ENCODE measurements at places on chromosomes 2 and 18.

DNA sequence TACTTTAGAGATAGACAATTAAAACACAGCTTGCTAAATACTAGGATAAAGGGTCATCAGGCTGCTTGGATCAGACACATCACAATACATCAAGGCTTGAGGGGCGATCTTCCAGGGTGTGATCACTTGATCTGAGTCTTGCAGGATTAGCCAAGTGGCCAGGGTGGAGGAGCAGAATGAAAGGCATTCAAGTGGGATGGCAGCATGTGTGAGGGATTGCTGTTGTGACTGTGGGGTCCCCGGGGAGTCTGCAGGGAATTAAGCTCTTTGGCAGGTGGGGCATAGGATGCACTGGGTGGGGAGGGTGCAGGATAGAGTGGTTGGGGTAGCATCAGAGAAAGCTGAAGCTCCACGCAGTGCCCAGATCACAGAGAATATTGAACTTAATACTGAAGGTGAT is 58.0 kb upstream of the TMEM163 start:
- DNase-seq = no peak

DNA sequence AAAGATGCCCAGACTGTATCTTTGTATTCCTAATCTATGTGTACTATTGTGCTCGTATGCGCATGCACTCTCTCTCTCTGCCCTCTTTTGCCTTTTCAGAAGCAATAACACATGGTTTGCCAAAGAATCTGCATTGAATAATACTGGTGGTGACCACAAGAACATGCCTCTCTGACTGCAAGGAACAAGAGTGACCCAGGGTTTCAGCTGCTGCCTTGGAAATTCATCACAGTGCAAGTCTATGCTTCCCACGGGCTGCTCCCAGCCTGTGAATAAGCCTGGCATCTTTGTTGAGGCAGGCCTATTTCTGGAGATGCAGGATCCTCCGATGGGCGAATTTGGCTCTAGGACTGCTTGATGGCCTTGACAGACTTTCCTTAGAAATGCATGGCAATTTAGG is 689.4 kb upstream of the FANCL start:
- DNase-seq = peak; percentile 39

GRCh38 chr2:208415897-208416296 is 9.3 kb downstream of the PTH2R start:
- no peak for DNase-seq

GRCh38 chr18:36675542-36675941 is 153.3 kb downstream of the TPGS2 start:
- DNase-seq = no peak

- DNase-seq = no peak
These were observed 10.6 kb upstream of the ITGB6 start for GRCh38 chr2:160210599-160211138.

GRCh38 chr2:5798084-5798483 is 105.9 kb downstream of the SOX11 start:
- peak; percentile 78 for DNase-seq

DNA sequence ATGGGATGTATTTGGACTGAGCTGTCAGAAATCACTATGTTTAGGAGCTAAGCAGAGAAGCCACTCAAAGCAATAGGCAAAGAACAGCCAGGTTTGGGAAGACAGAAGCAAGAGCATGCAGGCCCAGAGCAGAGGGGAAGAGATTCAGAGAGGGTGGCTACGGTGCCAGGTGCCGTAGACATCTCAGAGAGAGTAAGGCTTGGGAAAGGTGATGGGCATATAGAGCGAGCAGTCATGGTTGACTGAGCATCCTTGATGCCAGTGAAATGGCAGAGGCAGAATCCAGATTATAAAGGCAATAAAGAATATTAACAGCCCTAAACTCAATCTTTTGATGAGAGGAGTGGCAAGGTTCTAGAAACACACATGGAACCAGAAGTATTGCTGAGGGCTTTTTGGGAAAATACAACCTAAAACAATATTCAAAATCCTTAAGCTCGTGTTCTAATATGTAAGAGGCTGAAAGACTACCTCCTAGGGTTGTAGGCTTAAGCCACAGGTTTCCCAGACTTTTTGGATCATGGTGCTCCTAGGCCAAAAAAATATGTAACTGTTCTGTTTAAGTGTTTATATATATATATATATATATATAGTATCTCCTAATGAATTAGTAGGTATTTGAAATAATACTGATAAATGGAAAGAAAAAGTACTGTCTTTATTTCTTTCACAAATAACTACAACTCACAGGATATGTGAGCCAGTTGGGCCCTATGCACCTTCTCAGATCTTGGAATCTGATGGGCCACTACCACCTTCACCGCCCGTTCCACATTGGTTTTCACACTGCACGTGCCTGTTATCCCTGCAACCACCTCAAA is 113.3 kb downstream of the MYCN start:
- no peak for DNase-seq

DNA sequence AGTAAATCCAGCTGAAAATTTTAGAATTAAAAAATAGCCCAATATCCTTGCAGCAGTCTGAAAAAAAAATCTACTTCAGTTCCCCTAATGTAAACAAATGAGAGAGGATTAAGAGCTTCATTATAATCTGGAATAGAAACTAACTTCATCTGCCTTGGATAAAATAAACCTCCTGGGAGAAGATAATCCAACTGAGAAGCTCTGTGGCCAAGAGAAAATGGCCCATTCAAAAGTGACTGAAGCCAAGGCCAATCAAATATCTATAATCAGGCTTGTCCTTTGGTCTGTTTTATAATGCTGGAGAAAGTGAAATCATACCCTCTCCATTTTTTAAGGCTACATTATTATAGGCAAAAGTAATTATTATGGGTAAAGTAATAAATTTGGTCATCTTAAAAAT is 110.0 kb downstream of the NEB start:
- no peak for DNase-seq

GRCh38 chr2:100818606-100819369 is 1.2 kb upstream of the NPAS2 start:
- peak; percentile 58 for DNase-seq

- DNase-seq = no peak
These were observed 348.6 kb downstream of the TNS1 start for GRCh38 chr2:217654168-217654567.

DNA sequence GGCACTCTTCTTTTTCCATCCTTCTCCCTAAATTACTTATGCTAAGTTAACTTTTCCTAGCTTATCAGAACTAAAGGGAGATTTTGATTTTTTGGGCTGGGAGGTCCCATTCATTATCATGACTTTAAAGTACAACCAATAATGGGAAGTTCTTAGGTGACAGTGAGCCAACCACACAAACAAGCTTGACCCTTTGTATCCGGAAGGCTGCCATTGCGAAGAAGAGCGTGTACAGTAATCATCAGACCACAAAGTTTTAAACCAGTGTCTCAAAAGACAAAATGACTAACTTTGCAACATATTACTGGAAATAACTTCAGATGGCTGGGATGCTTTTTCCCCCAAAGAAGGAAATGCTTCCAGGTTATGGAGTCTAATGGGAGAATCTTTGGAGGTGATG is 298.1 kb downstream of the TGIF1 start:
- DNase-seq = peak; percentile 65

DNA sequence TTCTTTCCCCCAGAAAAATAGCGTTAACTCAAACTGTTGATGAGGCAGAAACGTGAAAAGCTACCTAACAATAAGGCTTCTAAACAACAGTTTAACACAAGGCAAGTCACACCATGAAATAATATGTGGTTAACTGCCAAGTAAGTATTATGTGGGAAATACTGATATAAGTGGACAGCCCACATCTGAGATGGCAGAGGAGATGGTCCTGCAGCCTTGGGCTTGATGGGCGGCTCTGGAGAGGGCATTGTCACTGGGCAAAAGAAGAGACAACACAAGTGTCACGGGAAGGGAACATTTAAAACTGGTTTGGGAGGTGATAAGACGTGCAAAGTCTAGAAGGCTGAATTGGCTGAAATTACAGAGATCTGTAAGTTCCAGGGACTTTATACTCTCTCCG is 147.2 kb downstream of the PKP4 start:
- no peak for DNase-seq

Measured in astrocyte (in vitro differentiated cells and primary cell).